ENCODE measurements at places on chromosomes 5 and 9.

DNA sequence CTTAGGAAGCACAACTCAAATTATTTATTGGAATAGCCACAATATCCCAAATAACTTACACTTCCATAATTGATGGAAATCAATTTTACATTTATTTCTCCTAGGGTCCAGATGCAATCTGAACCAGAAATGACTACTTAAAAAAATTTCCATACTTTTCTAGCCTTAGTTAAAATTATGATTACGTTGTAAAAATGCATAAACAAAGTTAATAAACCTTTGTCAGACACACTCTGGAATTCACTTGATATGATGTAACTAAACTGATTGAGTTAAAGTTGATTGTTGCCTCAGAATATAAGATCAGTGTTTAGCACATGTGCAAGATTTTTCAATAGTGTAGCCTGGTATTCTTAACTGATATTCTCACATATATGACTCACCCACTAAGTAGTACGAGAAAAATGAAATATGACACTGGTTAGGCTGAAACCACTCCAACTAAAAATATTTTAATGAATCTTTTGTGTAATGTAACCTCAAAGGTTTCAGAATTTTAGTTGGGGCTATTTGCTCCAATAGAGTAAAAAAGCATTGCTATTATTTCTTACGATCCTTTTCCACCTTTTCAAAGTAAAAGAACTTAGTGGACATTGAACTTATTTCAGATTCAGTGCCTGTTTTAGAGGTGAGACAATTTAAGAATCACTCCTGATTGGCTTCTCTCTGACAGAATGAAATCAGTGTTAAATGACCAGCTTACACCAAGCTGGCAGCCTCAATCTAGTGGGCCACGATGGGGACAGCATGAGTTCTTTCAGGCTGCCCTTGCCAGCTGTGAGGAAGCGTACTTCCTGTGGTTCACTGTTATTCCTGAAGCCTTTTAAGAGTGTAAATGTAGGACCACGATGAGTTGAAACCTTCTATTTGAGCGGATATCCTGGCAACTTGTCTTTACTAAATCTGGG, 277.2 kb upstream of the CDH9 start:
- H3K36me3 ChIP-seq: no peaks in the 10 kb centered on the region
- H3K27ac ChIP-seq: no peak overlapping the region
- no peak for DNase-seq
- H3K4me1 ChIP-seq: no peaks in the 10 kb centered on the region
- no peak overlapping the region for H3K4me3 ChIP-seq

GRCh38 chr5:91179018-91179417, 204.1 kb downstream of the ARRDC3 start:
- H3K4me1 ChIP-seq: peaks cover 2% of the 10 kb centered on the region
- no peak overlapping the region for H3K4me3 ChIP-seq
- H3K27me3 ChIP-seq: peaks cover 4% of the 10 kb centered on the region
- DNase-seq: no peak
- H3K36me3 ChIP-seq: no peaks in the 10 kb centered on the region

DNA sequence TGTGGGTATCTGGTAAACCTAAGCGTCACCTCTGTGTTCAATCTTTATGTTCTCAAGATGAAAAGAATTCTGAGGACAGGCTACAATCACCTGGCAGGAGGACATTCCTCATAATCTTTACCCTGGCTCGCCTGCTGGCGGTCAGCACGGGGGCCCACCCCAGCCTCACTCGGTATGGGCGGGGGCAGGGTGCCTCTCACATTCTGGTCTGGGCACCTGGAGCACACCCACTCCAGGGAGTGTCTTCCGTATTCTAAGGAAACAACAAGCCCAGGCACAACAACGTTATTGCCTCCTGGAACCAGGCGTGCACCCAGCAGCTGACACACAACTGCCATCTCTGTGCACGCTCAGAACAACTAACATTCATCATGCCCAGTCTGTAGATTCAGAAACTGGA, 179.8 kb downstream of the ROR2 start:
- DNase-seq: no peak
- H3K27ac ChIP-seq: no peak overlapping the region
- no peaks in the 10 kb centered on the region for H3K4me1 ChIP-seq
- peaks cover 67% of the 10 kb centered on the region for H3K27me3 ChIP-seq
- no peak overlapping the region for H3K4me3 ChIP-seq
- H3K36me3 ChIP-seq: peaks cover 7% of the 10 kb centered on the region

- no peak overlapping the region for H3K27ac ChIP-seq
- H3K4me3 ChIP-seq: no peak overlapping the region
- H3K27me3 ChIP-seq: no peaks in the 10 kb centered on the region
- no peaks in the 10 kb centered on the region for H3K36me3 ChIP-seq
Measured at GRCh38 chr5:164359260-164360255, 854.1 kb downstream of the MAT2B start.

DNA sequence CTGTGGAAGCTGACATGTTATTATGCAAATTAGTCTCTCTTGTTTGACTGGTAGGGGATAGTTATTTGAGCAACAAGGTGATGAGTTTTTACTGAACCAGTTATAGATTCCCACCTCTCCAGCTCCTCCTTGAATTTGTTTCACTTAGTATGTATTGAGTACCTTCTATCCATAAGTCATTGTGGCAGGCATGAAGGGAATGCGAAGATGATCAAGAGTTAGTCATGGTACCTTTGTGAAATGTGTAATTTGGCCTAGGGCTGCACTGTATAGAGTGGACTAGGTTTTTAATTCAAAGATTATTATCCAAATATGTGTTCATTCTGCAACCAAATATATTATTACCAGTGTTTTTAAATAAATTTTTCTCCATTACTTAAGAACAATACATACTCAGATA, 110.1 kb downstream of the HACD4 start:
- H3K36me3 ChIP-seq: peaks cover 7% of the 10 kb centered on the region
- peaks cover 3% of the 10 kb centered on the region for H3K4me1 ChIP-seq
- H3K27ac ChIP-seq: no peak overlapping the region
- DNase-seq: no peak

DNA sequence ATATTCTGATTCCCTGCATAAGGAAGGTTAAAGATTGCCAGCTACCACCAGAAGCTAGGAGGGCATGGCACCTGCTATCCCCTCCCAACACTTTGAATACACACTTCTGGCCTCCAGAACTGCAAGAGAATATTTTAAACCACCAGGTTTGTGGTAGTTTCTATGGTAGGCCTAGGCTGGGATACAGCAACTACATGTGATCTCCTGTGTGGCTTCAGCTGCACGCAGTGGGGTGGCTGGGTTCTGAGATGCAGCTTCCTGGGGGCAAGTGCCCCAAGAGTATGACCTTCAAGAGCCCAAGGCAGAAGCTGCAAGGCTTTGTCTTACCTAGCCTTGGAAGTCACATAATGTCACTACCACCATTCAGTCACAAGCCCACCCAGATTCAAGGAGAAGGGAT, 39.6 kb downstream of the GCNT4 start:
- no peak overlapping the region for H3K27ac ChIP-seq
- no peak overlapping the region for H3K4me3 ChIP-seq
- no peaks in the 10 kb centered on the region for H3K27me3 ChIP-seq

- no peaks in the 10 kb centered on the region for H3K27me3 ChIP-seq
- no peak for DNase-seq
- H3K4me3 ChIP-seq: no peak overlapping the region
- H3K36me3 ChIP-seq: peaks cover 5% of the 10 kb centered on the region
- peaks cover 2% of the 10 kb centered on the region for H3K4me1 ChIP-seq
- H3K27ac ChIP-seq: peak overlapping the region; percentile 81
Measured at GRCh38 chr9:128494108-128494745, 10.3 kb upstream of the GLE1 start.

GRCh38 chr9:16252616-16253015, 617.9 kb downstream of the BNC2 start:
- DNase-seq: no peak
- no peak overlapping the region for H3K4me3 ChIP-seq
- H3K4me1 ChIP-seq: no peaks in the 10 kb centered on the region
- no peaks in the 10 kb centered on the region for H3K27me3 ChIP-seq
- no peaks in the 10 kb centered on the region for H3K36me3 ChIP-seq

DNA sequence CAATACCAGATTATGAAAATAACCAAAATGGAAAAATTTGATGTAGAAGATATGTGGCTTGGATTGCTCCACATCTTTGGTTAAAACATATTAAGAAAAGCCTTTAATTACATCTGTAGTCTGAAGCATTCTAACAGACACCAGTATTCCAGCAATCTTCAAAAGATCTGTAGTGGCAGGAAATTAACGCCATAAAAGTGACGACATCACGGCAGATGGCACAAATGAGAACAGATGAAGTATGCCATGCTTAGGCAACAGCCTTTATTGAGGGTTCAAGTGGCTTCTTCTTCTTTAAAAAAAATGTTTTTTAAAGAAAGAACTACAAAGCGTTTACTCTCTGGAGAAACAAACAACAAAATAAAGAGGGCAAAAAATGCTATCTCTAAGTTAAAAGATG, 164.2 kb downstream of the MEF2C start:
- H3K36me3 ChIP-seq: no peaks in the 10 kb centered on the region
- DNase-seq: no peak
- H3K4me1 ChIP-seq: no peaks in the 10 kb centered on the region
- H3K4me3 ChIP-seq: no peak overlapping the region
- no peak overlapping the region for H3K27ac ChIP-seq

DNA sequence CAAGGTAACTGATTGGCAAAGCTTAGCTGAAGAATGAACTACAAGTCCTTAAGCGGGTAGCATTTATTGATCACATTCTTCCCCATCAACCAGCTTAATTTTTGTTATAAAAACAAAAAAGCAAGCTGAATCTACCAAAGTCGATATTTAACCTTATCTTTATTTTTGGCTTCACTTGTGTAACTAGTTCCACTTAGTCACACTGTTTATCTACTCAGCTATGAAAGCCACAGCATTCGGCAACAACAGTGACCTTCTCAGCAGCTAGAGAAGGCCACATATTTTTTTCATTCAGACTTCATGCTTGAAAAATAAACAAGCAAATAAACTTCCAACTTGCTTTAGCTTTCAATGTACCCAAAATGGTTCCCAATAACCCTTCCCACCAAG, 69.4 kb downstream of the KLHL3 start:
- DNase-seq: no peak
- H3K36me3 ChIP-seq: peaks cover 6% of the 10 kb centered on the region
- H3K27me3 ChIP-seq: no peaks in the 10 kb centered on the region
- peak overlapping the region; percentile 56 for H3K27ac ChIP-seq

- DNase-seq: no peak
- H3K27me3 ChIP-seq: peaks cover 70% of the 10 kb centered on the region
- no peaks in the 10 kb centered on the region for H3K4me1 ChIP-seq
Measured at GRCh38 chr5:159864885-159865691, 51.2 kb upstream of the ADRA1B start.

- H3K27me3 ChIP-seq: no peaks in the 10 kb centered on the region
- no peak for DNase-seq
- H3K36me3 ChIP-seq: peaks cover 15% of the 10 kb centered on the region
- H3K27ac ChIP-seq: no peak overlapping the region
- H3K4me1 ChIP-seq: peaks cover 22% of the 10 kb centered on the region
Measured at GRCh38 chr5:172102913-172103626, 85.0 kb downstream of the STK10 start.

DNA sequence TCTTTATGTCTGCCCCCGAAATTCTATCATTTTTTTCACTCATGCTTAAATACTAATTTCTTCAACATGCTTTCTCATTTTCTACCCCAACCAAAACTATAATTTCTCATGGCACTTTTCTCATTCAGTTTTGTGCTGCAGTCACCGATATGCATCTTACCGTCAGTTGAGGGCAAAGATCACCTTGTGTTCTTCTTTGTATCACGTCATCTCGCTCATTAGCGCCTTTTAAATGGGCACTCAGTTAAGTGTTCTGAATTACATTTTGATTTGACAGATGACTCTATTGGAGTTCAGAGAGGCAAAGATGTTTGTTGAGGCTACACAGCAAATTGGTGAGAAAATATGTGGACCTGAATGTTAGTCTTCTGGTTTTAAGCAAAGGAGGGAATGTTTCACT, 211.7 kb upstream of the GLRA1 start:
- no peak overlapping the region for H3K27ac ChIP-seq
- peaks cover 3% of the 10 kb centered on the region for H3K4me1 ChIP-seq
- DNase-seq: no peak
- no peak overlapping the region for H3K4me3 ChIP-seq

DNA sequence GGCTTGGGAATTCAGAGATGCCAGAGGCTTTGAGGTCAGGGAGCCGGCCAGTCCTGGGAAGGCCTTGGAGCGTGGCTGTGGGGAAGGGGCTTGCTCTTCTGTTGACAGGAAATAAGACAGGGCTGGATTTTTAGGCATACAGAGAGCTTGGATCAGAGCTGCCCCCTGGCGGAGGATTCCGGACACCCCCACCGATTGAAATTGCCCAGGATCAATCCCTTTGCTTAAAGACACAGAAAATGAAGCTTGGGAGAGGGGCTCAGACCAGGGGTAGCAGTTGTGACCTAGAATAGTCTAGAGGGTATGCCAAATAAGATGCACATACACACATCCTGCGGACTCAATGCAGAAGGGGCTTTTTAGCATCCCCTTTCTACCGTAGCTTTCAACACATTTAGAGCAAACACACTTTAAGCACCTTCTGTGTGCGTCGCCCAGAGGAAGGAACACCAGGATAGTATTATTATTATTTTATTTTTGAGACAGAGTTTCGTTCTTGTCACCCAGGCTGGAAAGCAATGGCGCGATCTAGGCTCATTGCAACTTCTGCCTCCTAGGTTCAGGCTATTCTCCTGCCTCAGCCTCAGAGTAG, 1.7 kb upstream of the NTMT1 start:
- peak overlapping the region; percentile 96 for H3K4me3 ChIP-seq
- H3K27me3 ChIP-seq: peaks cover 28% of the 10 kb centered on the region
- peaks cover 32% of the 10 kb centered on the region for H3K4me1 ChIP-seq
- H3K27ac ChIP-seq: peak overlapping the region; percentile 88

DNA sequence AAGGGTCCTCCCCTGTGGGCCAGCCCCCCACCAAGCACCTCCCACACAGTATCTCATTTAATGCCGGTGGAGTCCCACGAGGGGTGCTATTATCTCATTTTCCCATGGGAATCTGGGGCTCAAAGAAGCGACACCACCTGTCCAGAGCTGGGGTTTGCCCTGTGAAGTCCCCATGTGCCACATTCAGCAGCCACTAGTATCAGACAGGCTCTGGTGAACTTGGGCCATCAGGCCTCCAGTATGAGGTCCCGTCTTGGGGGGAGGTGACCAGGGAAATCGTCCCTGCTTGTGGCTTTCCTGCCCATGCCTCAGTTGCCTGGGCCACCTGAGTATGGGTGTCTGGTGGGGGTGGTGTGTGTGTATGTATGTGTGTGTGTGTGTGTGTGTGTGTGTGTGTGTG, 222.7 kb downstream of the PBX3 start:
- H3K4me3 ChIP-seq: no peak overlapping the region
- H3K36me3 ChIP-seq: no peaks in the 10 kb centered on the region
- H3K27me3 ChIP-seq: no peaks in the 10 kb centered on the region

DNA sequence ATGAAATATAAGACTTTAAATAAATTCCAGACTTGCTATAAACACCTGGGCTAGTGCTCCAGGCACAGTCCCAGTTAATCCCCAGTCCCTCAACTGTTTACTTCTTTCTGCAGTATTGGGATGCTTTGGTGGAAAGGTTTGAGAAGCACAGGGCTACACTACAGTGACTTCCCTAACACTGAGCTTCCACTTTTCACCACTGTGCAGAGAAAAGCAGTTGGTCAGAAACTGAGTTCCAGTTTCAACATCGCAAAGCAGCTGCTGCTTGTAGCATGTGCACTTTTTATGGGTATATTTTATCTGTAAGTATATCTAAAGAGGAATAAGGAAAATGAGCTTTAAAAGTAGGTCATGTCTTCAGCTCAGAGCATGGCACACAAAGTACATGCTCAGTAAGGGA, 339.7 kb downstream of the NTRK2 start:
- H3K4me3 ChIP-seq: no peak overlapping the region
- no peaks in the 10 kb centered on the region for H3K4me1 ChIP-seq
- H3K27me3 ChIP-seq: peaks cover 4% of the 10 kb centered on the region
- H3K36me3 ChIP-seq: no peaks in the 10 kb centered on the region
- no peak overlapping the region for H3K27ac ChIP-seq
- no peak for DNase-seq
